ENCODE measurements at places on chromosomes 2 and 18. TPM values are rescaled to one million over a fixed set of nuclear protein-coding genes. Genes with fewer than 3 reads are reported as not detected.
A peak's percentile ranks its signal among the peaks of the same experiment; 100 is the strongest.

DNA sequence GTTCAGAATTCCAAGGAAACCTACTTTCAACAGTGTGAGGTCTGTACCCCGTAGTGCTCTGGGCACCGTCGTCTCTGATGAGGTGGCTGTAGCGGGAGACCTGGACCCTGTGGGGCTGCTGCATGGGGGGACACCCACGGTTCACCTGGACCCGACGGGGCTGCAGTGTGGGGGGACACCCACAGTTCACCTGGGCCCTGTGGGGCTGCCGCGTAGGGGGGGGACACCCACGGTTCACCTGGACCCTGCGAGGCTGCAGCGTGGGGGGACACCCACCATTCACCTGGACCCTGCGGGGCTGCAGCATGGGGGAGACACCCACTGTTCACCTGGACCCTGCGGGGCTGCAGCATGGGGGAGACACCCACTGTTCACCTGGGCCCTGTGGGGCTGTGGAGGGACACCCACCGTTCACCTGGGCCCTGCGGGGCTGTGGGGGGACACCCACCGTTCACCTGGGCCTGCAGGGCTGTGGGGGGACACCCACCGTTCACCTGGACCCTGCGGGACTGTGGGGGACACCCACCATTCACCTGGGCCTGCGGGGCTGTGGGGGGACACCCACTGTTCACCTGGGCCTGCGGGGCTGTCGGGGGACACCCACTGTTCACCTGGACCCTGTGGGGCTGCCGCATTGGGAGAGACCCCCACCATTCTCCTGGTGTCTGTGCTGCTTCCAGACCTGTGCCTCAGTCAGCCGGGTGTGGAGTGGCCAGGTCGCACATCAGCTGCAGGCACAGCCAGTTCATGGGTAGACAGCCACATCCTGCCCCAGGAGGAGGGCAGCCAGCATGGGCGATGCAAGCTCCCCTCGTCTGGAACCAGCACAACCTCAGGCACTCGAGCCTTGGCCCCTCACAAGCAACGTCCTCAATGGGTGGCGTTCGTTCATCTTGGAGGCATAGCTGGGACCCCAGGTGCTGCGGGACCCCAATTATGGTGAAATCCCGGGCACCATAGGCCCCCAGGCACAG, 114.5 kb downstream of the TMEM18 start:
- no peaks in the 10 kb centered on the region for H3K36me3 ChIP-seq
- H3K4me3 ChIP-seq = no peak overlapping the region
- no peaks in the 10 kb centered on the region for H3K4me1 ChIP-seq
- no peaks in the 10 kb centered on the region for H3K27me3 ChIP-seq
- H3K27ac ChIP-seq = no peak overlapping the region

- H3K4me1 ChIP-seq = no peaks in the 10 kb centered on the region
- no peak for DNase-seq
- no peaks in the 10 kb centered on the region for H3K27me3 ChIP-seq
- H3K4me3 ChIP-seq = no peak overlapping the region
- H3K27ac ChIP-seq = no peak overlapping the region
These were observed 159.2 kb downstream of the SOX11 start for GRCh38 chr2:5851410-5851809.

GRCh38 chr2:68386365-68386764, 21.3 kb downstream of the PLEK start:
- H3K36me3 ChIP-seq = no peaks in the 10 kb centered on the region
- no peaks in the 10 kb centered on the region for H3K27me3 ChIP-seq
- H3K4me3 ChIP-seq = no peak overlapping the region

DNA sequence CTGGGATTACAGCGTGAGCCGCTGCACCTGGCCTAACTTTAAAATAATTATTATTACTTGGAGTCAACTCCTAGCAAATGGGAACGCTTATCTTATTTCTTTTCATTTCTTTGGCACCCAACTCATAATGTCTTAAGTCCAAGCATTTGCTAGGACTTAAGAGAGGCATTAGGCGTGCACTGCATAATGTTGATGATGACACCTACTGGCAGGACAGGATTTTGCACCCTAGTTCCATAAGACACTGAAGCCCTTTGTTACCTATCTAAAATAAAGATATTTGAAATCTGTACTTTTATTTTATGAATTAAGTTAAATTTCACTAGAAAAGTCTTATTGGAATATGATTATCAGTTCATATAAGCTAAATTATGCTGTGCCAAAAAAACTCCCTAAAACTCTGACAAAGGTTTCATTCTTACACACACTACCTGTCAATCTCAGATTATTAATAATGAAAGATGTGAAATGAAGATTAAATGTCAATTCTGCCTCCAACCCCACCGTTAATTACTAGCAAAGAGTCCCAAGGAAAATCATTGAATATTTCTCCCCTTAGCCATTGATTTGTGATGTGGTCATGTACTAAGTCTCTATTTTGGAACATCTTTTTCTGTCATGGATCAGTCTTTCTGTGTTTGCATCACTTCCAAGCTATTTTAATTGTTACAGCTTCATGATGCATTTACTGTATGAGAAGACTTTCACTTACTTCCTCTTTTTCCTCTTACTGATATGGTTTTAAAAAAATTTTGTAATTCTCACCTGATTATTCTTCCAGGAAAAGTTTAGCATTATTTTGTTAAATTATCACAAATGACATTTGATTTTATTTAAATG, 12.7 kb upstream of the CDH2 start:
- H3K4me1 ChIP-seq = no peaks in the 10 kb centered on the region
- H3K27me3 ChIP-seq = no peaks in the 10 kb centered on the region
- no peak overlapping the region for H3K4me3 ChIP-seq

GRCh38 chr2:164145093-164145987, 409.5 kb upstream of the FIGN start:
- H3K27ac ChIP-seq = no peak overlapping the region
- no peak for DNase-seq
- H3K27me3 ChIP-seq = no peaks in the 10 kb centered on the region
- H3K36me3 ChIP-seq = no peaks in the 10 kb centered on the region

- no peaks in the 10 kb centered on the region for H3K36me3 ChIP-seq
- H3K27ac ChIP-seq = no peak overlapping the region
- no peak for DNase-seq
- H3K27me3 ChIP-seq = no peaks in the 10 kb centered on the region
These were observed 20.7 kb downstream of the ST8SIA3 start for GRCh38 chr18:57373017-57373416.

- H3K27me3 ChIP-seq = no peaks in the 10 kb centered on the region
- peak overlapping the region; percentile 89 for H3K4me3 ChIP-seq
- H3K27ac ChIP-seq = no peak overlapping the region
- no peaks in the 10 kb centered on the region for H3K4me1 ChIP-seq
These were observed 630 bp downstream of the PPM1G start for GRCh38 chr2:27408601-27409320.

DNA sequence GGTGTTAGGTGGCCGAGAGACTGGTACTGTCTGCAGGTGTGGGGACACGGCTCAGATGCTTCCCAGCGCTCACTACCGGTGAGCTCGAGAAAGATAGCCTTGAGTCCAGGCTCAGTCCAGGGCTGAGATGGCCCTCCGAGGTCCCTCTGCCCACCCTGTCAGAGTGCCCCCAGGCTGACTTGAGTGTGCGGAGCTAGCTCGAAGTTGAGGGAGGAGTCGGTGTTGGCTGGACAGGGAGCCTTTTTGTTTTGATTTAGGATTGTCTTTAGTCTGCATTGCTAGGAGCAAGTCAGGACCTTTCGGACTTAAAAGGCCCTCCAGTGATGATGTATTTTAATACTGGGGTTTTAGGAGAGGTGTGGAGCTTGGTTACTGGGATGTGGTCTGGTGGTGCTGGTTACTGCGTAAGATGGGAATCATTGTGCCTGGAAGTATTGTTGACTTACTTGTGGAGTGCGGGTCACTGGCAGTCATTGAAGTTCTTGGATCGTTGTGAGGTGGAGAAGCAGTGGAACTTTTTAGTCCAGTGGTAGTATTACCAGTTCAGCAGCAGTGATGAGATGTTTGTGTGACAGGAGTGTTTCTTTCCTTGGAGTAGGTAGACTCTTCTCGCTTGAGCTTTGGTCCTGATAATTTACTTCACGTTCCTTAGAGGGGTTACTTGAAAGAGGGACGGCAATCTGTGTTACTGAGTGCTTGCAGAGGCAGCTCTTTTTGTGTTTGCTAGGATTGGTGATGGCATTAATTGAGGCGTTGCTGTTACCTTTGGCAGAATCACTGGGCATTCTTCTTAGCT, 633 bp downstream of the KIAA1328 start:
- peaks cover 5% of the 10 kb centered on the region for H3K36me3 ChIP-seq
- no peak overlapping the region for H3K27ac ChIP-seq
- H3K4me3 ChIP-seq = peak overlapping the region; percentile 99
- DNase-seq = no peak
- no peaks in the 10 kb centered on the region for H3K27me3 ChIP-seq
- no peaks in the 10 kb centered on the region for H3K4me1 ChIP-seq

DNA sequence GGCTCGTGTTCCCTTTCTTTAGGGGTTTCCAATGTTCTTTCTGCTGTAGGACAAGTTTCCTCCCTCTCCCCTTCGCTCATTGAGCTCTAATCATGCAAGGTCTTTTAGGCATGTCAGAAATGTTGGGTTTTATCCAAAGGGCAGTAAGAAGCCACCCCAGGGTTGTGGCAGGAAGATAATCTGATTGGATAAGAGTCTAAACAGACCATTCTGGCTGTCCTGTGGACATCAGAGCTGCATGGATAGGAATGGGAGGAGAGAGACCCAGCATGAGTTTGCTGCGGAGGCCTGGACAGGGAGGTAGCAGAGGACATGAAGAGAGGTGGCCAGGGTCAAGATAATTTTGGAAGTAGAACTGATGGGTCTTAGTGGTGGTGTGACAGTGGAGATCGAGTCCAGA, 88.2 kb downstream of the ACKR3 start:
- H3K27me3 ChIP-seq = no peaks in the 10 kb centered on the region
- no peak for DNase-seq
- peaks cover 9% of the 10 kb centered on the region for H3K4me1 ChIP-seq
- no peak overlapping the region for H3K27ac ChIP-seq

DNA sequence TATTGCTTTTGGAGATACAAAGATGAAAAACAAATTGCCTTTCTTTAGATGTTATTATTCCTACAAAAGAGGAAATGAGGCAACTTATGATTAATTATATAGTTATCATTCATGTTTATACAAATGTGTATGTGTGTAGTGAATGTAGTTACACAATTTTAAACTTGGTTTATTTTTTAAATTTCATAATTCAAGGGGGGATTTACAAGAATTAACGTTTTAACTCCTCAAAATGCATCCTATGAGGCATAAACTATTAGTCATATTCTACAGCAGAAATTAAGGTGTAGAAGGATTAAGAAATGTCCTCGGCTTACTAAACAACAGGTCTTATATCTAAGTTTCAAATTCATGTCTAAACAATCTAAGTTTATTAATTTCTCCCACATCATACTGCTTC, 1545.8 kb downstream of the LRP1B start:
- no peak overlapping the region for H3K4me3 ChIP-seq
- no peak overlapping the region for H3K27ac ChIP-seq
- DNase-seq = no peak
- no peaks in the 10 kb centered on the region for H3K36me3 ChIP-seq

DNA sequence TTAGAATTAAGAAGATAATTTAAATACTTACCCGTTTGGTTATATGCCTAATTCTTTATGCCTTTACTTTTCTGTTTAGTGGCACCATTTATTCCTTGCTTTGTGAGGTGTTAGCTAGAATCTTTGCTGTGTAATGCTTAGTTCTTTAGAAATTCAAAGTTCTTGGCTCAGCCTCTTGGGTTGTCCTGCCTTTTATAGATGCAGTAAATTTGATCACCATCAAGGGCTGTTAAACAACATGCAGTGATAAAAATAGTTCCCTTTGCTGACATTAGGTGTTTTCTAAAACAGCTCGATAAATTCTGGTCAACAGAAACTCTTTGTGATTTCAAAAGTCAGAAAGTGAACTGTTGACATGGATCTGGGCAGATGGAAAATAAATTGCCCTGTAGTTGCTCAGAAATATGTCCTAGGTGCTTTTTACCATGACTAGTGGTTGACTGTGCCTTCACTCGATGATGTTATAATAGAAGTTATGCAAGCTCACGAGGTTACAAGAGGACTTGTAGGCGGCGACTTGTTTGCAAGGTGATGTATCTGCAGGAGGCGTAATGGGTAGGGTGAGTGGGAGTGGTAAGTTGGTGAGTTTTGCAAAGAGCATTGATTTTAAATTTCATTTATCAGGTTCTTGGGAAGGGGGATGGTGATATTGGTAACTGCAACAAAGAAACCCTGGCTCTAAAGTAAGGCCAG, 52.1 kb downstream of the LRRTM1 start:
- DNase-seq = no peak
- no peaks in the 10 kb centered on the region for H3K36me3 ChIP-seq
- no peaks in the 10 kb centered on the region for H3K4me1 ChIP-seq
- H3K4me3 ChIP-seq = no peak overlapping the region
- no peak overlapping the region for H3K27ac ChIP-seq

GRCh38 chr2:3320910-3321605, 56.6 kb downstream of the EIPR1 start:
- no peaks in the 10 kb centered on the region for H3K27me3 ChIP-seq
- H3K27ac ChIP-seq = no peak overlapping the region
- DNase-seq = no peak

GRCh38 chr2:42510191-42510590, 16.4 kb upstream of the KCNG3 start:
- DNase-seq = no peak
- no peaks in the 10 kb centered on the region for H3K27me3 ChIP-seq
- H3K4me1 ChIP-seq = no peaks in the 10 kb centered on the region
- no peaks in the 10 kb centered on the region for H3K36me3 ChIP-seq
- H3K27ac ChIP-seq = no peak overlapping the region
- H3K4me3 ChIP-seq = no peak overlapping the region

GRCh38 chr18:644395-645004, 13.0 kb upstream of the TYMS start:
- no peak for DNase-seq
- H3K36me3 ChIP-seq = no peaks in the 10 kb centered on the region
- H3K4me3 ChIP-seq = no peak overlapping the region
- no peaks in the 10 kb centered on the region for H3K4me1 ChIP-seq
- H3K27me3 ChIP-seq = no peaks in the 10 kb centered on the region
- no peak overlapping the region for H3K27ac ChIP-seq

Gene NEURL3
- total RNA-seq = not detected

Gene RAPGEF4
- 1.4 TPM for total RNA-seq

Gene INSIG2
- total RNA-seq = 8.7 TPM

Gene UGT1A3
- total RNA-seq = not detected

Gene KIAA2012
- not detected for total RNA-seq

Gene DAW1
- not detected for total RNA-seq

Gene ALPG
- 1.4 TPM for total RNA-seq

Gene DAPL1
- total RNA-seq = not detected

Gene FBXO15
- total RNA-seq = 0.48 TPM
